ENCODE measurements at places on chromosomes 16 and 17.

- DNase-seq: no peak
These were observed 24.1 kb upstream of the ENGASE start for GRCh38 chr17:79050551-79050950.

DNA sequence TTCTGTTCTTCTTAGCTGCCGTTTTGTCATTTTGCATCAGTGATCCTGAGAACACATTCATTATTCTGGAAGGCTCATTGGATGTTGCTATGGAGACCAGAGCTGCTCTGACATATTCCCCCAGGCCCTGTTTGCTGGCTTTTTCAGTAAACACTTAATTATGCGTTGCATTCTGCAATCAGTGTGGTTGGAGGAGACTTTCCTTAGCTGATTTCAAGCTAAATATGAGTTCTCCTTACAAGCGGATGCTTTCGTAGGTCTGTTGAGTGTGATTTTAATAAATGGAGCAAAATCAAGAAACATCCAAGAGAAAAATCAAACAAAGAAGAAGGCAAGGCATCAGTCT lies 38.2 kb upstream of the NUDT7 start:
- no peak for DNase-seq

DNA sequence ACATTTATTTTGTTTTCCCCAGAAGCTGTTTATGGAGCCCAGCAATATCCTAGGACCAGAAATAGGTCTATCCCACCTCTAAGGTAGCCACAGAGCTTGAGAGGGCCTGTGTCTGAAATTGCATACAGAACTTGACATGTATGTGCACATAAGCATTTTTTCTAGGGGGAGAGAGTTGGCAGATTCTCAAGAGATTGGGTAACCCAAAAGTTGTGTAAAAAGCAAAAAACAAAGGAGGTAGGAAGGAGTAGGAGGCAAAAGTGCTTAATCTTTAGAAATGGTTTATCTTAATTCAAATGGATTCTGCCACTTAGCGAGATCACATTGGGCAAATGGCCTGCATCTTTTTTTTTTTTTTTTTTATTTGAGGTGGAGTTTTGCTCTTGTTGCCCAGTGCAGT lies 3.5 kb downstream of the PLK1 start:
- DNase-seq: no peak

DNA sequence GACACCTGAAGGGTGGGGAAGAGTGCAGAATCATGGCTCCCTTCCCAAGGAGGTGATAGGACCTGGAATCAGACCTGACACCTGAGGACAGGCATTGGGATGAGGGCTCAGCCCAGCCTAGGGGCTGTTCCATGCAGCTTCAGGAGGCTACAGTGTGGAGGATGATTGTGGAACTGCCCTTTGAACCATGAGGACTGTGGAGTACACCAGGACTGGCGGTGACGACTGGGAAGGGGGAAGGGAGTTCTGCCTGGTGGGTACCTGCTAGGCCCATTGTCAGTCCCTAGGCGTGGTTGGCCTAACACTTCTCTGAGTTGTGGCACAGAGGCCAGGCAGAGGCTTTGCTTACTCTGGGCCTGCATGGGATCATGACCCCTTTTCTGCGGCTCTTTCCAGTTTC lies 76.1 kb downstream of the MPRIP start:
- no peak for DNase-seq

DNA sequence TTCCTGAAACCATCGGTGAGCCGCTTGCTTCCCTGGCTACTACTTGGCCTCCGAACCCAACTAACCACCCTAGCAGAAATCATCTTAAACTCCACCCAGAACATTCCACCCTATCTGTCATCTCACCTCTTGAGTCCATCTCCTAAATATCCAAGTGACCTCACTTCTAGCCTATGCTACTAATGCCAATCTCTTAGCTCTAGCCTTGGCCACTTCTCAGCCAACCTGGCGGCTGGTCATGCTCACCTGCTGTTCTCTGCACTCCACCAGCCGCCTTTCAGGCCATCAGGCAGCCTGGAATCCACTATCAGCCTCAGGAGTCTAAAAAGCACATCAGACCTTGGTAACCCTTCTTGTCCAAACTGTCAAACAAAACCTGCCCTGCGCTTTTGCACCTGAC lies 11.9 kb upstream of the CYTH1 start:
- no peak for DNase-seq

DNA sequence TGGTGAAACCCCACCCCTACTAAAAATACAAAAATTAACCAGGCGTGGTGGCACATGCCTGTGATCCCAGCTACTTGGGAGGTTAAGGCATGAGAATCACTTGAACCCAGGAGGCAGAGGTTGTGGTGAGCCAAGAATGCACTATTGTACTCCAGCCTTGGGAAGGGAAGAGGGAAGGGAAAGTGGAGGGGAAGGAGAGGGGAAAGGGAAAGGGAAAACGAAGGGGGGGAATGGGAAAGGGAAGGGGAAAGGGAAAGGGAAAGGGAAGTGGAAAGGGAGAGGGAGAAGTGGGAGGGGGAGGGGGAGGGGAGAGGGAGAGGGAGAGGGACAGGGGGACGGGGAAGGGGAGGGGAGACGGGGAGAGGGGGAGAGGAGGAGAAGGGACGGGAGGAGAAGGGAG lies 122.5 kb downstream of the GAS7 start:
- DNase-seq: no peak

- no peak for DNase-seq
These were observed 15.7 kb downstream of the CARHSP1 start for GRCh38 chr16:8853150-8853549.

Measured in liver (tissue), 10 donors.